Suppressor macrophage treated with lipopolysaccharide for 4 hours (primary cell): ENCODE measurements at places on chromosomes 16 and 17.
A peak's percentile ranks its signal among the peaks of the same experiment; 100 is the strongest.

GRCh38 chr17:55390364-55390977 is 31.2 kb downstream of the MMD start:
- DNase-seq = no peak

DNA sequence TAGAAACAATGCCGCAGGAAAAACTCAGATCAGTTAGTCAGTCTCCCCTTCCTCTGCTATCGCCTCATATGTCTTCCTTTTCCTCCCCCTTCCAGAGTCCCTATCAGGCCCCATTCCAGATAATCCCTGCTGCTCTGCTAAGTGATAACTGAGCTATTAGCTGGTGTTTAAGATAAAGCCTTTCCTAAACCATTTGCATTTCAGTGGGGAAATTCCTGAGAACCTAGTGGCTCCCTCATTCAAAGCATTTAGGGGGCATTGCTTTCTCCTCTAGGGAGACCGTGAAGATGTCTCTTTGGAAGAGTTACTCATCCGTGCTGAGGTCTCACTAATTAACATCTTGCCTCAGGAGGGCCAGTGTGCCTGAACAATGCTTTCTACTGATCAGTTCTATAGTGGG is 401.6 kb downstream of the NPIPA7 start:
- DNase-seq = no peak

DNA sequence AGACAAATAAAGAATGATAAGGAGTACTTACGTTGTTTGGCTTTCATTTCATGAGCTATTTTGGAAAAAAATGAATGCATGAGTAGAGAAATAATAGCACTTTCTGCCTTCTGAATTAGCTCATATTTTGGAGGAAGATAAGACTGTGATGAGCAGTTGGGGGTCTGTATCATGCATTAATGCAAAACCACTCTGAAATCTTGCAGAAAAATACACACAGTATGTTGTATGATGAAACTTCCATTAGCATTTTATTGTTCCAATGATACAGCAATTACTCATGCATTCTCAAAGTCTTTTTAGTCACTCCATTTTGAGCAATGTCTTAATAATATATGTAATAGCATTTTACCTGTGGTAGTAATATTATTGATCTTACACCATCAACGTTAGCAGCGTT is 571.0 kb downstream of the CDH8 start:
- DNase-seq = no peak

DNA sequence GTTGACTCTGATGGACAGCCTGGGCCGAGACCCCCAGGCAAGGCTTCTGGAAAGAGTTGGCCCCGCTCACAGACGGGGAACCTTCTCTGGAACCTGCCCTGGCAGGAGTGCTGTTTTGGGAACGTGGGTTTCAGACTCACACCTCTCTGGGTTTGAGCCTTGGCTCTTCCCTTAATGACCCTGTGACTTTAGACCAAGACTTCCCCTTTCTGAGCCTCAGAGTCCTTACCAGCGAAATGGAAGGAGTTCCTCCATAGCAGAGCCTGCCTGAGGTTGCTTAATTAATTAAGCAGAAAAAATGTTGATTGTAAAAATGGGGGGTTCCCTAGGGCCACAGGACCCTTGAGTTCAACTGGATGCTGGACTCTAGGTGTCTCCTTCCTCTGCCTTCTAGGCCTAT is 408.2 kb downstream of the SEC14L1 start:
- DNase-seq = peak; percentile 55
